ENCODE measurements at places on chromosomes 2 and 18. TPM values are rescaled to one million over a fixed set of nuclear protein-coding genes. Genes with fewer than 3 reads are reported as not detected.

CYP26B1 gene
- total RNA-seq: 14.7 TPM

IL1R2 gene
- total RNA-seq: 1.5 TPM

SERPINB5 gene
- 0.13 TPM for total RNA-seq

EMILIN2 gene
- 12.8 TPM for total RNA-seq

CAPN13 gene
- not detected for total RNA-seq

RAD51AP2 gene
- total RNA-seq: not detected

KIF5C gene
- total RNA-seq: 0.46 TPM
